Glomerular endothelial cell (primary cell): ENCODE measurements at places on chromosomes 2 and 18. TPM values are rescaled to one million over a fixed set of nuclear protein-coding genes. Genes with fewer than 3 reads are reported as not detected.

Gene IL1B
- total RNA-seq = 8.9 and 10.6 TPM in 2 replicates

Gene RUFY4
- total RNA-seq = not detected in 2 replicates

- DNase-seq = no peak
Observed at GRCh38 chr2:171330155-171330956, 103.4 kb downstream of the METTL8 start.

DNA sequence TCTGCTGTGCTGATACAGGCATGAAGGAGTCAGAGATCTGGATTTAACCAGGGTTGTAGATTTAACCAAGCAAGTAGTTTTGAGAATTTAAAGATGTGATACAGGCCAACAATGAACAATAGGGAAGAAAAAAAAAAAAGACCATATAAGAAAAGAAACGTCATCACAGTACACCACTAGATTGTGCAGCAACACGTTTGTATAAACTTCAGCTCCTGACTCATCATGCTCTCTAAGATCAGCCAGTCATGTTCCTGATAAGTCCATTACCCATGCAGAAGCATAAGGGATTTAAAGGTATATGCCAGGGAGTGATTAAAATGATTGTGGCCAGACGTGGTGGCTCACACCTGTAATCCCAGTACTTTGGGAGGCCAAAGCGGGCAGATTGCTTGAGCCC, 22.3 kb upstream of the ERICH2 start:
- DNase-seq = no peak

DNA sequence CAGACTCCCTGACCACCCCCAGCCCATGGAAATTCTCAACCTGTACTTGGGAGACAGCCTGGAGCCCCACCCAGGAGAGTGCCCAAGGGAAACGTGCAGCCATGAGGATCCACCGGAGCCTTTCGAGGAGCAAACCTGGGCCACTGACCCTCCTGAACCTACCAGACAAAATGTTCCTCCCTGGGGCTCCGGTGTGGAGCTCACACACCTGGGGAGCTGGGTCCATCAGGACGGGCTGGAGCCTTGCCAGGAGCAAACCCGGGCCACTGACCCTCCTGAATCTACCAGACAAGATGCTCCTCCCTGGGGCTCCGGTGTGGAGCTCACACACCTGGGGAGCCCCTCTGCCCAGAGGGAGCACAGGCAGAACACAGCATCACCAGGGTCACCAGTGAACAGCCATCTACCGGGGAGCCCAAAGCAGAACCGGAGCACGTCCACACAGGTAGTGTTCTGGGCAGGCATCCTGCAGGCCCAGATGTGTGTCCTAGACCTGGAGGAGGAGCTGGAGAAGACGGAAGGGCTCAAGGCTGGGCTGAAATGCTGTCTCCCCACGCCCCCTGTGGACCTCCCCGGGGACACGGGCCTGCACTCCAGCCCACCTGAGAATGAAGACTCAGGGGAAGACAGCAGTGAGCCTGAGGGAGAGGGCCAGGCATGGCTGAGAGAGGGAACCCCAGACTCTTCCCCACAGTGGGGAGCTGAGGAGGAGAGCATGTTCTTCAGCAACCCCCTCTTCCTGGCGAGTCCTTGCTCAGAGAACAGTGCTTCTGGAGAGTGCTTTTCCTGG, 8.9 kb downstream of the PSD4 start:
- DNase-seq = no peak
